ENCODE measurements at places on chromosomes 16 and 17.
A peak's percentile ranks its signal among the peaks of the same experiment; 100 is the strongest.

GRCh38 chr16:4206680-4207079, 35.2 kb downstream of the SRL start:
- no peak for DNase-seq

- DNase-seq = peak; percentile 96
These were observed 596 bp upstream of the PFN1 start for GRCh38 chr17:4948931-4949320.

DNA sequence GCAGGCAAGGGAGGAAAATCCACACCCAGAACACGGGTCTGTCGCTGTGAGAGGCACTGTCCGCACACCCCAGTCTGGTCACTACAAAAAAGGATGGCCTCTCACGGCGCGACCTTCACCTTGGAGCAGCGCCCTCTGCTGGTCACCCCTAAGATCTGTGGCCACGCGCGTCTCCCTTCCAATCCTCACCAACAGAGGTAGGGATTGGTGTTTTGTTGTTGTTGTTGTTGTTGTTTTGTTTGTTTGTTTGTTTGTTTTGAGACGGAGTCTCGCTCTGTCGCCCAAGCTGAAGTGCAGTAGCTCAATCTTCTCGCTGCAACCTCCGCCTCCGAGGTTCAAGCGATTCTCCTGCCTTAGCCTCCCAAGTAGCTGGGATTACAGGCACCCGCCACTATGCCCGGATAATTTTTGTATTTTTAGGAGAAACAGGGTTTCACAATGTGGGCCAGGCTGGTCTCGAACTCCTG, 15.0 kb upstream of the C17orf58 start:
- peak; percentile 85 for DNase-seq

- DNase-seq = no peak
These were observed 48.7 kb downstream of the GPRC5B start for GRCh38 chr16:19835968-19836421.

DNA sequence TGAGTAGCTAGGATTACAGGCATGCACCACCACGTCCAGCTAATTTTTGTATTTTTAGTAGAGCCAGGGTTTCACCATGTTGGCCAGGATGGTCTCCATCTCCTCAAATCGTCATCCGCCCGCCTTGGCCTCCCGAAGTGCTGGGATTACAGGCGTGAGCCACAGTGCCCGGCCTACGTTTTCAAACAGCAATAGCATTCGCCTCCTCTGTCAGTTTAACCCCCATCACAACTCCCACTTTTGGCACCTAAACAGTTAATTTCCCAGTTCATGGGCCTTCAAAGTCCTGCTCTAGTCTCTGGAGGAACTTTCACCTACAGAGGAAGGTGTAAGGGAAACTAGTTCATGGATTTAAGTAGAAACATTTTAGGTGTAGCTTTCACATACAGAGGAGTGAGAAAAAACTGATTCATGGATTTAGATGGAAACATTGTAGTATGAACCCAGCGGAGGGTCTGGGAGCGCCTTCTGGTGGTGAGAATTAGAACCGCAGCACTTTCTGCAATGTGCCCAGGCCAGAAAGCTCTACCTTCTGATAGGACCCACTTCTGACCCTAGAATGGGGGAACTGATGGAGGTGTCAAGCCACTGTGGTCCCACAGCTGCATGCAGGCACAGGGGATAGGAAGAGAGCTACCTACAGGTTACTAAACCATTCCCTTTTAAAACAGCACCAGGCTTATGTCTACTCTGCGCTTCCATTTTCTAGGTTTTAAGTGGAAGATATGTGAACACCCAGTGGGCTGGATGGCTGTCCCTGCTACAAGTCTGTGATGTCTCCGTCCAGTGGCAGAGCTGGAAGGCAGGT, 12.0 kb upstream of the MEOX1 start:
- peak; percentile 91 for DNase-seq

GRCh38 chr16:11101695-11102522, 154.1 kb downstream of the SOCS1 start:
- no peak for DNase-seq

DNA sequence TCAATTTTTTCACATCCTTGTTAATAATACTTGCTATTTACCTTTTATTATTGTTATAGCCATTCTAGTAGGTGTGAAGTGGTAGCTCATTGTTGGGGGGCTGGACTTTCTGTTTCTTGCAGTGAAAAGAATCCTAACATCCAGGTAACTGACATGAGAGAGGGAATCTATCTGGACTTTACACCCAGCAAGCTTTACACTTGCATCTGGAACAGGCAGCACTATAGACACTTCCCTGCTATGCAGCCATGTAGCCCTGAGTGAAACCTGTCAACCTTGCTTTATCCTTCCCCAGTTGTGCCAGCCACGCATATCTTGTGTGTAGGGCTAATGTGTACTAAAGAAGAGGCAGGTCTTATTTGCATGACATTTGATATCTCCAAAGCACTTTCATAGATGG, 16.9 kb upstream of the ABCC12 start:
- no peak for DNase-seq

DNA sequence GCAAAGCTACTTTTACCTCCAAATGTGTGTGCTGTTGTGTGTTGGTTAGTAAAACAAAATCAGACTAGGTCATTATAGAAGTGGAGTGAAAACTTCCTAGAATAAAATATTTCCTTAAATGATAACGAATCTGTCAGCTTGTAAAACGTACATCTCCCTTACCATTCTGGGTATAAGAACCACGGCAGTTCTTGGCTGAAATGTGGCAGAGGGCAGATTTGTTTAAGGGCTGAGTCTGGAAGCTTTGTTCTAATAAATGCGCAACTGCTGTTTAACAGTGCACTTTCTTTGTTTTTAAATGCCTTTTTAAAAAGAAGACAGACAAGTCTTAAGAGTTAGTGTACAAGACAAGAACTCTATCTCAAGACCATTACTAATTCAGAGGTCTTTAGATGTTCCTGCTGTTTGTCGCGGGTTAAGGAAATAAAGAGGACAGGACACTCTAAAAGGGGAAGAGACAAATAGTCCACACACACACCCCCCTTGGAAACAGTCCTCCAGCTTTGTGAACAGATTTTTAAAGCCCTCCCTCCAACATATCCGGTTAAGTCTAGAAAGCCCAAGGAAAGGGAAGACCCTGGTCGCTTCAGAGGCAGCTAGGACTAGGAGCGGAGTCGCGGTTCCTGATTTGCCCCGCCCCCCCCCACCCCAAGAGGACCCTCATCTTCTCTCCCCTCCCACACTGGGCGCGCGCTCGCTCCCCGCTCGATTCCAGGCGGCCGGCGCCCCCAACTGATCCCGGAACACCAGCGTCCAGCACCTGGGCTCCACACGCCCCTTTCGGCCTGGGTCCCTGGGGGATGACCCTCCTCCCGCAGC, 658 bp downstream of the SYNRG start:
- DNase-seq = peak; percentile 70

GRCh38 chr16:75433732-75434413, 570 bp upstream of the CFDP1 start:
- peak; percentile 84 for DNase-seq

DNA sequence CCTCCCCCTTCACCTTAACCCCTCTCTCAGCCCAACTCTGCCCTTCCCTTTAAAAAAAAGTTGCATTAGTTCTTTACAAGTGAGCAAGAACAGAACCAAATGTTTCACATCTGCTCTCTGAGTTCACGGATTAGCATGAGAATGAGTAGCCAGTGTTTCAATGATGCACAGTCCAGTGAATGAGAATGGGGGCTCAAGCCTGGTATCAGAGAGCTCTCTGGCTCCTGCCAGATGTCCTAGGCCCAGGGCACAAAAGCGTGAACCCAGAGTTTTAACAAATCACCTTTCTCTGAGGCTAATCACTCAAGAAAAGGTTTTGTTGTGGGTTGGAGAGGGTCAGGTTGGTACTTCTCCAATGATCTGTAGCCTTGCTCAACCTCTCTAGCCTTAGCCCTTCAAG, 41.5 kb upstream of the HS3ST3A1 start:
- no peak for DNase-seq

- no peak for DNase-seq
These were observed 66.0 kb upstream of the CDH5 start for GRCh38 chr16:66300501-66300900.

GRCh38 chr17:6936370-6937028, 59.4 kb upstream of the ALOX12 start:
- peak; percentile 86 for DNase-seq

GRCh38 chr17:62899361-62899760, 66.7 kb upstream of the TANC2 start:
- DNase-seq = no peak

GRCh38 chr16:73166441-73166851, 118.5 kb upstream of the ZFHX3 start:
- no peak for DNase-seq

DNA sequence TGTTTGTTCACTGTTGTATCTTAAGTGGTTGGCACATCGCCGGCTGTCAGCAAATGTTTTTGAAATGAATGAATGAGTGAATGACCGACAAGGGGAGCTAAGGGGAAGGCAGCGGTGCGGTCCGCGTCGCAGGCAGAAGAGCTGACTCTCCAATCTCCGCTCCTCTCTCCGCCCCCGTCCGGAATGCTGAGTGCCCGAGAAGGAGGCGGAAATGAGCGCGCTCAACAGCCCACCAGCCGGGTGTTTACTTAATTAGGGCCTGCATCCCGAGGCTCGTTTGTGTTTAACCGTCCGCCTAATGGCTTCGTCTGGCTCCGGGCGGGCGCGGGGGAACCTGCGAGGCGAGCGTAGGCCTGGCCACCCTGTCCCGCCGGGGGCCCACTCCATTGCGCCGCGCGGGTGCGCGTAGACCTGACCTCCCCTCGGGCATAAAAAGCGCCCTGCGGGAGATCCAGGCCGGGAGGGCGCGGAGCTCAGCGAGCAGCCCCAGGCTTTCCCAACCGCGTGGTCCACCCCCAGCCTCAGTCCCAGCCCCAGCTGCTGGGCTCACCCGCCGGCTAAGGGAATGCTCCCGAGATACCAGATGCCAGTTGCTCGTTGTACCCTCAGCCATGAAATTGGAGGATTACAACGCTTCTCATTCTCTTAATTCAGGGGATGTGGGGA, 2.5 kb upstream of the CDH3 start:
- no peak for DNase-seq
